ENCODE measurements at places on chromosomes 2 and 18.

- no peak for DNase-seq
Measured at GRCh38 chr2:2640371-2640770, 309.3 kb upstream of the MYT1L start.

DNA sequence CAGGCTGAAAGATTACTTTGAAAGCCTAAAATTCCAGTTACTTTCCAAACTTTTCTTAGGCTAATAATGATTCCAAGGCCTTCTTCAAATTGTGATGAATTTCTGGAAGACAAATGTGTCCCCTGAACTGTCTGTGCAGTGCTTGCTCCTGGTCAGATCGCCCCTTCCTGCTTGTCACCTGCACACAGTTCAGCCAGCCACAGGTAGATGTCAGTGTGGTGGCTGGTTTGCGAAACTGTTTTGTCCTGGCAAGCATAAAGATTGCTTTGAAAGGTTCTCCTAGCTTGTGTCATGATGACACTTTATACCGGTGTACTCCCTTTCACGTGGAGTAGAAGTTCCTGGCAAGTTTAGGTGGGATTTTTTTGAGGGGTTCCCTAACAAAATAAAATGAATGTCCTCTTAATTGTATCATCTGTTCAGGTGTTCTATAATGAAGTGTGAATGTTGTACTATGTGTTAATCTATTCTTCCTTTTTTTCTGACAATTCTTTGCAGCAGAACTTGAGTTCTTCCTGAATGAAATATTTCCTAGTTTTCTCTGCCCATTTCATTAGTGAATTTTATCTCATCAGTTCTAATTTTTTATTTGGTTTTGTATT lies 298.8 kb downstream of the ZNF407 start:
- DNase-seq, result peak; percentile 70

- no peak for DNase-seq
Measured at GRCh38 chr18:55224086-55224625, 264.9 kb upstream of the CCDC68 start.

- no peak for DNase-seq
Measured at GRCh38 chr2:75416420-75417342, 144.1 kb downstream of the EVA1A start.

DNA sequence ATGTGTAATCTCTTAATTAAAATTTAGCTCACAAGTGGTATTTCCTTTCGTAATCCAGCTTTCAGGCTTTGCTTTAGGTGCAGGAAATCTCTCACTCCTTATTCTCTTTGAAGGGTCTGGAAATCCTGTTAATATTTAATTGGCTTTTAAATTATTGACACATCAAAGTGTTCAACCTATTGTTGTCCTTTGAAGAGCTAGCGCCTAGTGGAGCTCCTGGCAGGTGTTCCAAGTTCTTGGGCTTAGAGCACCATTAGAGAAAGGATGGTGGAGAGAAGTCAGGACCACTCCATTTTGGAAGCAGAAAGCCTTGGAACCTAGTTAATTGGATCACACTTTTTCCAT lies 92.4 kb downstream of the CABLES1 start:
- no peak for DNase-seq

- DNase-seq, result no peak
Measured at GRCh38 chr2:199603721-199604291, 146.1 kb upstream of the SATB2 start.

DNA sequence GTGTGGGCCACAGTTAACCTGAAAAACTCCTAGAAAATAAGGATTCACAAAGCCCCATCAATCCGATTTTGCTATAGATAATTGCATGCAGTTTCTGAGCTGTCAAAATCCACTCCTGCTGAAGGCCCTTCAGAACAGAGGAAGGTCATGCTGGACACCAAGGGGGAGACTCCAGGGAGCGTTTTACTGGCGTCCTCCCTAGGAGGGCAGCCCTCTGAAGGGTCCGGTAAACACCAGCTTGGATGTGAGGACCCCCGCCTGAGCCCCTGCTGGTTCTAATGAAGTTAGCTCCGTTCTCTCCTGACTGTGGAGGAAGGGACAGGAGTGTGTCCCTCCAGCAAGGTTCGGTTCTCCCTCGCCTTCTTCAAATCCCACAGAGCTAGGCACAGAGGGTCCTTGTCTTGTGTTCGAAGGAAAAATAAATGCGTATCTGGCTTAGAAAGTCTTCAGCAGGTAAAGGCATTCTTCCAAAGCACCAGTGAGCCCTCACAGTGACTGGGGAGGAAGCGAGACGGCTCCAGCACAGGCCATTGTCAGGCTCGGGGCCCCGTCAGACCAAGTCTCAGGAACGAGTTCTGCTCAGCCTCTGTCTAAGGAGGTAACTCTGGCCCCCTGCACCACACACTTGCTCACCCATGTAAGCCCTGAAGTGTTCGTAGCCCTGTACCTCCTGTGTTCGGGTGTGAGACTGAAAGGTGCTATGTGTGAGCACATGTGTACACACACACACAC lies 41.6 kb downstream of the CABLES1 start:
- no peak for DNase-seq

- no peak for DNase-seq
Measured at GRCh38 chr2:190465060-190465459, 56.9 kb downstream of the MFSD6 start.

DNA sequence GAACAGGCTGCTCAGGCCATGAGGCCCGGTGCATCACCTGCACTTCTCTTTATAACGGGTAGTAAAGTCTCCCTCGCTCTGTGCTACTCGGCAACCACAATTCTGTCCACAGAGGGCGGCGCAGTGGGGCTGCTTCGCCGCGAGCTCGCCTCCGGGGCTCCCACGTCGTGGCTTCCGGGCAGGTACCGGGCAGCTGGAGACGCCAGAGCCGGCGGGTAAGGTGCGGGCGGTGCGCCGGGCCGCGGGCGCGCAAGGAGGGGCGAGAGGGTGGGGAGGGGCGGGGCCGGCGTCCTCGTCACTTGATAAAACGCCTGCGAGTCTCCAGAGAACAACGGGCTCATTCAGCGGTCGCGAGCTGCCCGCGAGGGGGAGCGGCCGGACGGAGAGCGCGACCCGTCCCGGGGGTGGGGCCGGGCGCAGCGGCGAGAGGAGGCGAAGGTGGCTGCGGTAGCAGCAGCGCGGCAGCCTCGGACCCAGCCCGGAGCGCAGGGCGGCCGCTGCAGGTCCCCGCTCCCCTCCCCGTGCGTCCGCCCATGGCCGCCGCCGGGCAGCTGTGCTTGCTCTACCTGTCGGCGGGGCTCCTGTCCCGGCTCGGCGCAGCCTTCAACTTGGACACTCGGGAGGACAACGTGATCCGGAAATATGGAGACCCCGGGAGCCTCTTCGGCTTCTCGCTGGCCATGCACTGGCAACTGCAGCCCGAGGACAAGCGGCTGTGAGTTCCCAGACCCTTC lies at the start of gene ITGA6:
Gene ITGA6 (plus strand): TSS at position 331 of the 734 bp plus-strand sequence.
- DNase-seq, result peak; percentile 78
